SIG-M5 (cell line): ENCODE measurements at places on chromosomes 3 and 15.

DNA sequence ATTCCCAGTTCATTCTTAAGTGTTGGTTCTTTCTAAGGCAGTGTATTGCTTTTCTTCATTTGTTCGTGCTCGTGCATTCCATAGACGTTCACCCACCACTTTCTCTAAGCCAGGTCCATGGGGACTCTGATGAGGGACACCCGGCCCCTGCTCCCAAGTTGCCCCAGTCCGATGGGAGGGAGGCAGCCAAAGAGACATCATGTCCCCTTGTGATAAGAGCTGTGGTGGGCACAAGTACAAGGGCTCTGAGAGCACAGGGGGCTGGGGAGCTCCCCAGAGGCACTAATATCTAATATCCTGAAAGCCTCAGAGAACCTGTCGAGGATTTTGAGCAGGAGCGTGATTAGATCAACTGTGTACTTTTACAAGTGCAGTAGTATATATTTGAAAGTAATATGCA lies 6.3 kb downstream of the SPSB4 start:
- DNase-seq: no peak

DNA sequence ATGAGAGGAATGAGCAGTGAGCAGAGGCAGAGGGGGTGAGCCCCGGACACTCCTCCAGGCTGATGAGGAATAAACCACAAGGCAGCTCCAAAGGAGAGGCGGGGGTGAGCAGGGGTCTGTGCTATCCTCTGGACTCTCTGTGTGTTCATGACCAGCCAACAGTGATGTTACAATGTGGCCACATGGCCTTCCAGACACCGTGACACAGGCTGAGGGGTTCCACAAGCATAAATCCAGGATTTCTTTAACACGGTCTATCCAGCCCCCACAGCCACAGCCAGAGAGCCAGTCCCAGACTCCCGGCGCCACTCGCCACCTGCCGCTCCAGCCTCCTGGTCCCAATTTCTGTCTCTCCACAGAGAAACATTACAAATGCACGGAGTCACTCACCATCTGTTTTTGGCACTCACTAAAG lies 24.4 kb downstream of the XXYLT1 start:
- DNase-seq: no peak

GRCh38 chr15:73782344-73782959 lies 29.3 kb upstream of the INSYN1 start:
- no peak for DNase-seq

DNA sequence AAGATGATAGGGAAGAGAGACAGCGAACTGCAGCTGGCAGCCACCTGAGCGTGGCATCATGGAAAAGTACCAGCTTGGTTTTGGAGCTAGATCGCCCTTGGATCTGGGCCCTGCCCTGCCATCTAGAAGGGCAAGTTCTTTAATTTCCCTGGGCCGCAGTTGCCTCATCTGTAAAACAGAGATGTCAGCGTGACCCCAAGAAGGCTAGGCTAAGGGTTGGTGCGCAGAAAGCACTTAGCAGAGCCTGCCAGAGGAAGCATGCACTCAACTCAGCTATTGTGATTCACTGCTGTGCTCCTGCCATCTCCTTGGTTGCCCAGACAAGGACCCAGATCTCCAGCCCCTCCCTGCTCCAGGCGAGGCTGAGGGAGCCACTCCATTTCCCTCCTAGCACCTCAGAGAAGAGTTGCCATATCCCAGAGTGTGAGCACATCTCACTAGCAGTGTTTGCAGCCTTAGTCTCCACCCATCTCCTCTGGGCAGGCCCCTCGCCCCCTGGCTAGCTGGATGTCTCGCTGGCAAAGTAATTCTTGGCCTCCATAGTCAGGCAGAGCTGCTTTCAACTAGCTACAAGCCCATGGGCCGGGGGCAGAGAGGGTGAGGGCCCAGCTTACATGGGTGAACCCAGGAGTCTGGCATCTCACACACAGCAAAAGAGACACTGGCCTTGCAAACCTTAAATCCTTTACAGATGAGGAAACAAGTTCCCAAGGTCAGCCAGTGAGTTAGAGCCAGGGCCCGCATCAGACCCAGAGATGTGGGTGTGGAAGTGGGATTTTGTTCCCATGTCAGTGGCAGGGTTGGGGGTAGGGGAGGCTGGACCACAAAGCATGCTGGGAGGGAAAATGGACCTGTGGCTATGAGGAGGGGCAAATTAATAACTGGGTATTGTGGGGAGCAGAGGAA lies 280.7 kb upstream of the TLE3 start:
- DNase-seq: no peak

DNA sequence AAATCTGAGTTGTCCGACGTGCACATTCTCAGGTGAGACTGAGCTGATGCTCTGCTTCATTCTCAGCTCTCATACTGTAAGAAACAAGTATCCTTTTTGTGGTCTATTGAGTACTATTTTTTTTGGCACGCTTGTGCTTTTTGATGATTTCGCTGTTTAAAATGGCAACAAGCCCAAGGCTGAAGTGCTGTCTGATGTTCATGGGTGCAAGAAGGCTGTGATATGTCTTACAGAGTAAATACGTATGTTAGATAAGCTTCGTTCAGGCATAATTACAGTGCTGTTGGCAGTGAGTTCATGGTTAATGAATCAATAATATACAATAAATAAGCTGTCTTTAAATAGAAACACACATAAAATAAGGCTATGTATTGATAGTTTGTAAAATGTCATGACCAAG lies 27.2 kb downstream of the AQR start:
- DNase-seq: no peak

DNA sequence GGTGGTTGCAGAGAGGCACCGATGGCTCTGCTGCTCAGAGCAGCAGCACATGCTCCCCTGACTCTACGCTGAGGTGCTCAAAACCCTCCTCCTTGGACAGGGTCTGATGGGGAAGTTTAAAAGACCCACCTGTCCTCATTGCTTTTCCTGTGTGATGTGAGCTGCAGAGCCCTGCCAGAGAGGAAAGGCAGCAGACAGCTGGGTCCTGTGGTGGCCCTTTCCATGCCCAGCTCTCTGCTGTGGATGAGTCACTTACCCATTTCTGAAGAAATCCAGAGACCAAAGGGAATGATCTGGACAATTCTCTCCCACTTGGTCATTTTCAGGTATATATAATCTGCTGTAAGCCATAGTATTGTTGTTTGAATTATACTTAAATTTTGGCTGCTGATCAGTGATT lies 121.7 kb downstream of the CHDH start:
- no peak for DNase-seq

DNA sequence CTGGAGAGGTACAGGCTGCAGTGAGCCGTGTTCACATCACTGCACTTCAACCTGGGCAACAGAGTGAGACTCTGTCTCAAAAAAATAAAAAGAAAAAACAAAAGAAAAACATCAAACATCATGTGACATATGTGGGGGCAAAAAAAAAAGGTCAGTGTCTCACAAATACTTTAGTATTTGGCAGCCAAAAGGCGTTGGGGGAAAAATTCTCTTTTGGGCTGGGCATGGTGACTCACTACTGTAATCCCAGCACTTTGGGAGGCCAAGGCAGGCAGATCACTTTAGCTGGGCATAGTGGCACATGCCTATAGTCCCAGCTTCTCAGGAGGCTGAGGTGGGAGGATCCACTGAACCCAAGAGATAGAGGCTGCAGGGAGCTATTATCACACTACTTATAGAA lies 47.6 kb downstream of the TMCC1 start:
- DNase-seq: no peak

DNA sequence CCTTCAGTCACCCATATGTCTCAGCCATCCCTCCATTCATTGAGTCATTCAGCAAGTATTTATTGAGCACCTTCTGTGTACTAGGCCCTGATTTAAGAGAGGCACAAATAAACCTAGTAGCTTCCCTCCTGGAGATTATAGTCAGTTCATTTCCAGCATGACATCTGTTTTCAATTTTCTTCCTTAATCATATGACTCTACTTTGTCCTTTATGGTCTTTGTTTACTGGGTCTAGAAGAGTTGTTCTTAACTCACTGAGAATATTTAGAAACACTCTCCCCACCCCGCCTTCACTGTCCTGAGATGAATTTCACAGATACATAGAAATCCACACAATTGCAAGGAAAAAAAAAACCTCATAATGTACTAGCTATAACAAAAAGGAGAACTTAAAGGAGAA lies 44.8 kb upstream of the ADAMTS9 start:
- no peak for DNase-seq

DNA sequence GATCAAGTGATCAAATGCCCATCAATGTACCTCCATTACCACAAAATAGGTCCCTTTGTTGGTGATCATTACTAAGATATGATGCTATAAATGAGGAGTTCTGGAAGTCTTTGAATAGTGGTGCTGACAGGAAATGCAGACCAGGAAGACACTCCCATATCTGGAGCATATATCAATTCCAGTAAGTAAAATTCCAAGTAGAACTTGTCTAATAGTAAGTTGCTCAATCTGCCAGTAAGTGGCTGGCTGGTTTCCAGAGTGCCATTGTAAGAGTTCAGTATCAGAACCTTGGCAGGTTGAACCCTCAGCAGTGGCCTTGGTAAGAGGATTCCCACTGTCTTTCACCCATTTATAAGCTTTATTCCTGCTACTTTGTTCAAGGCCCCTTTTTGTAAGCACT lies 379.9 kb upstream of the RBMS3 start:
- no peak for DNase-seq

- DNase-seq: no peak
Observed at GRCh38 chr3:139113231-139113992, 68.7 kb upstream of the PRR23C start.

GRCh38 chr15:68818769-68819494 lies 1.8 kb downstream of the ANP32A start:
- peak; percentile 53 for DNase-seq

DNA sequence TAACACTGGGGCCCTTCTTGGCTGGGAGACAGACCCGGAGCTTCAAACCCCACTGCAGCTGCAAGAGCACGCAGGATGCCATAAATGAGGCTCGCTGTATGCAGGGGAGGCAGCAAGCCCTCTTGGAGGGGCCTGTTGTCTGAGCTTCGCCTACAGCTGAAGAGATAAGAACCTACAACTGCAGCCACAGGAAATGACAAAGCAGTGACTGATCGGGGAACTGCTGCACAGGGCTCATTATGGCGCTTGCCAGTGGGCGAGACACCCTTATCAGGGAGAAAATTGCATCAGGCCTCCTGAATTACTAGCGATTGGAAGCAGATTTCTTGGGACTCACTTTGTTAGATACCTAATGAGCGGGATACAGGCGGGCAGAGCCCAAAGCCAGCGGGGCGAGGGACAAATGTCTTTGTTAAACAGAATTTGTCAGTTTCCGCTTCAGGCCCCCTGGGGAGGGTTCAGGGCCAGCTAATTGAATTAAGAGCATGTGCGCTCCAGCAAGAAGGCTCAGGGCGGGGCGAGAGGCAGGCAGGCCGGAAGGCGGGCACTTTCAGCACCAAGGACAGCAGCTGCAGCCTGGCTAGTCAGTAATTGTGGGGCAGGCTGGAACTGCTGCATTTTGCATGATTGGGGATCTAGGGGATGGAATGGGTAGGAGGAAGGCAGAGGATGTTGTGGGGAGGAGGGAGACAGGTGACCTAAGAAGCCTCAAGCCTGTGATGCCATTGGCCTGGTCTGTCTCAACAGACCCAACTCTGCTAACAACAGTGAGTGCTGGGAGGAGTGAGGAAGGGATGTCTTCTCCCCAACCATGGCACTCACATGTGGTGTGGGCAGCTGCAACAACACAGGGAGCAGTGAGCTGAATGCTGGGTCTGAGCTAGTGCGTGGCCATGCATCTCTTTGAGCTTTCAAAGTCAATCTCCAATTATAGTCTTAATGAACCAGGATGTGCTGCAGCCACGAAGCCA lies 55.3 kb downstream of the CCDC33 start:
- no peak for DNase-seq

DNA sequence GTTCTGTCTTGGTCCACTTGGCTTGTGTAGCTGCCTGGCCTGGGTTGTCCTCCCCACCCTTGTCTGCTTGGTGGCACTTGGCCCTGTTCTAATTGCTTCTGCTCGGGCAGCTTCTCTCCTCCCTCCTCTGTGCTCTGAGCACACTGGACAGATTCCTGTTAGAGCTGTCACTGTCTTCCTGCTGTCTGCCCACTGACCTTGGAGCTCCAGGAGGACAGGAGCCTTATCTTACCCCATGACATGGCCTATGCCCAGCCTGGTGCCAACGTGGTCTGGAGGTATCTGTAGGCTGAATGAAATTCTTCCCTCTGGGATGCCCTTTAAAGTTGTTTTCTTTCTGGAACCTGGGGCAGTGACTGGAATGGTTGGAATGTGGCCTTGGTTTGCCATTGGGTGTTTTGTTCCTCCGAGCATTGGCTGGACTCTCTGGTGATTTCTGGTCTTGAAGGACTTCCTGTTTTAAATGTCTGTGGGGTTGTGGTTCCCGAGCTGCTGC lies 94.1 kb downstream of the FAM43A start:
- no peak for DNase-seq

DNA sequence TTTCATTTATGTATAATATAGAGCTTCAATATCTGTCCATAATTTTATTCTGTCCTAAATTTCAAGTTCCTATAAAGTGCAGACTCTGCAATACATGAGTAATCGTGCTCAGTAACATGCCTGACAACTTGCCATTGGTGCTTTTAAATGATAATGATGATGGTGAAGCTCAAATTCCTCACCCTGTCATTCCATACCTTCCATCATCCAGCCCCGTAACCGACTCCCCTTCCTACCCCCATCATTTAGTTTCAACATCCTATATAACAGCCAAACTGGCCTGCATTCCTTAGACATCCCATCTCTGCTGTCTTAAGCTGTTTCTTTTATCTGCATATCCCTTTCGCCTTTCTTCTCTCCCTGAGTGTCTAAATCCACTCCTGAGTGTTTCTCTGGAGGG lies 67.2 kb upstream of the DLG1 start:
- no peak for DNase-seq

GRCh38 chr3:64303881-64304280 lies 78.6 kb upstream of the PRICKLE2 start:
- DNase-seq: no peak

GRCh38 chr3:113266738-113267137 lies 55.4 kb downstream of the BOC start:
- no peak for DNase-seq

GRCh38 chr15:99507504-99508310 lies 58.1 kb upstream of the MEF2A start:
- DNase-seq: no peak

DNA sequence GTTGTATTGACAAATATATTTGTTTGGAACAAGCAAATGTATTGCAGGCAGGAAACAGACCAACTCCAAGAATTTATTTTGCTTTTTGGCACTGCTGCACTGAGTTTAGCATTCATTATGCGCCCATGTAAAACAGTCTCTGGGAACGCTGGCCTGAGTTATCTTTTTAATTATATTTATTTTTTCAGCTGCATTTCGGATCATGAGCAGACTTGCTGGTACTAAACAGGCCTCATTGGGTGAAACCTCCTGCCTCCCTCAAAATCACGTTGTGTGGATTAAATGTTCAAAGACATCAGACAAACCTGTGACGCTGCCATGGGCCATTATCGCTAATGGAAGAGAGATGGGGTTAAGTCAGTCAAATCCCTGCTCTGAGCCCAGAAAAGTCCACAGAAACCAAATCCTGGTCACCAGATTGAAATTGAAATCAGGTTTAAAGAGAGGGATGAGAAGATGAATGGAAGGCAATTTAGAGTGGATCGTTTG lies 511.1 kb upstream of the PROK2 start:
- DNase-seq: no peak

DNA sequence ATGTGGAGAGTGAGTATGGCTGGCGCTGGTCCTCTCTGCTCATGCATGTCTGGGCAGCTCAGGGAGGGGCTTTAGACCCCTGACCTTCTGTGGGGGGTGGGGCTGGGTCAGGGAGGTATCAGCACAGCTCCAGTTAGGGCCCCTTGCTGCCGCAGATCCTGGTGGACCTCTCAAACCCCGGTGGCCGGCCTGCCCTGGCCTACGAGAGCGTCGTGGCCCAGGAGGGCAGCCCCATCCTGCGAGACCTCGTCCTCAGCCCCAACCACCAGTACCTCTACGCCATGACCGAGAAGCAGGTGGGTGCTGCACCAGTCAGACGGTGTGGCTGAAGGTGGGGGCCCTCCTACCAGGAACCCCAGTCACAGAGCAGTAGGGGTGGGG lies 20.2 kb downstream of the PLXNA1 start:
- DNase-seq: no peak
